ENCODE measurements at places on chromosomes 13 and 19.
A peak's percentile ranks its signal among the peaks of the same experiment; 100 is the strongest.

- no peak for DNase-seq
Observed at GRCh38 chr19:58319241-58319640, 7.6 kb upstream of the ZSCAN22 start.

DNA sequence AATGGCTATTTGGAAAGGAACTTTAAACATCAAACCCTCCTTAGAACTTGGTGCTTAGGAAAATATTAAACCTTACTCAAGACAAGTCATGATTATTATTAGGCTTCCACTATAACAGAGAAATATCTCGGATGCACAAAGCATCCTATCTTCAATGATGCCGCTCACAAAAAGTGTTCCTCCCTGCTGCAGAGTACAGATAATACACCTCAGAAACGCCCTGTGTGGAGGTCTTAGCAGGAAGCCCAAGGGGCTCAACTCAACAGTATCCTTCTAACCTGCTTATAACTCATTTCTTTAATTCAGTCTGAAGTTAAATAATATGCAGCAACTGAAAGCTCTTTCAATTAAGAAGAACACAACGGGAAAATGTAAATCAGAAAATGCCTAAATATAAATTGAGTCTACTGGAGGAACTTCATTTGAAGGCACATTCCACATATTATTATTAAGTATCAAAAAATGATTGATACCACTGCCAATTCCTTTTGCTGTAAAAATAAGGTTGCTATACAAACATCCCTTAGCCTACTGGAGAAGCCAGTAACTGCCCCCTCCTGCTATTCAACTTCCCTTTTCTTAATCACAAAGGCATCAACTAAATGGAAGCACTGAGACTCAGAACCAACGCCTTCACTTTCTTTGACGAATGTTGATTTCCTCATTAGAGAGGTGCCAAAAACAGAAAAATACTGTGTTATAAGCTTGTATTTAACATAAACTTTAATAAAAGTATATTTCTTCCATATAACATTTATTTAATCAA is 12.0 kb downstream of the ELF1 start:
- DNase-seq: peak; percentile 57

GRCh38 chr13:99446242-99446641 is 55.0 kb upstream of the TM9SF2 start:
- DNase-seq: no peak

- DNase-seq: no peak
Observed at GRCh38 chr13:27474751-27475268, 24.4 kb upstream of the MTIF3 start.

DNA sequence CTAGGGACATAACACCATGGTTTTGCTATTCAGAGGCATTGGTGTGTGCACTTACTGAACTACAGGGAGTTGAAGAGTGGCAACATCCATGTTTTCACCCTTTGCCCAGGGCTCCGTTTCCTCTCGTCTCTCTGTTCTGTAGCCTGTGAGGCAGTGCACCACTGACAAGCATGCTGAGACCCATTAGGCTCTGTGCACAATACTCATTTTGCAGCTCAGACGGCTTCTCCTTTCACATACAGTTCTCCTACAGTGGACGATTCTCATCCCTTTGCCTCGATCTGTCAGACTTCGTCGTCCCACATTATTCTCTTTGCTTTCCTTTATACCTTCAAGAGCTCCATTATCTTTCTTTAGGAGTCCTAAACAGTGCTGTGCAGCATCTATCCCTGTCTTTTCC is 403.7 kb downstream of the MYO16 start:
- no peak for DNase-seq

GRCh38 chr19:45187421-45188100 is 9.0 kb downstream of the BLOC1S3 start:
- DNase-seq: peak; percentile 69

GRCh38 chr13:40069173-40070044 is 413.9 kb downstream of the COG6 start:
- DNase-seq: peak; percentile 64

GRCh38 chr13:51958217-51958547 is 53.1 kb downstream of the ATP7B start:
- no peak for DNase-seq

DNA sequence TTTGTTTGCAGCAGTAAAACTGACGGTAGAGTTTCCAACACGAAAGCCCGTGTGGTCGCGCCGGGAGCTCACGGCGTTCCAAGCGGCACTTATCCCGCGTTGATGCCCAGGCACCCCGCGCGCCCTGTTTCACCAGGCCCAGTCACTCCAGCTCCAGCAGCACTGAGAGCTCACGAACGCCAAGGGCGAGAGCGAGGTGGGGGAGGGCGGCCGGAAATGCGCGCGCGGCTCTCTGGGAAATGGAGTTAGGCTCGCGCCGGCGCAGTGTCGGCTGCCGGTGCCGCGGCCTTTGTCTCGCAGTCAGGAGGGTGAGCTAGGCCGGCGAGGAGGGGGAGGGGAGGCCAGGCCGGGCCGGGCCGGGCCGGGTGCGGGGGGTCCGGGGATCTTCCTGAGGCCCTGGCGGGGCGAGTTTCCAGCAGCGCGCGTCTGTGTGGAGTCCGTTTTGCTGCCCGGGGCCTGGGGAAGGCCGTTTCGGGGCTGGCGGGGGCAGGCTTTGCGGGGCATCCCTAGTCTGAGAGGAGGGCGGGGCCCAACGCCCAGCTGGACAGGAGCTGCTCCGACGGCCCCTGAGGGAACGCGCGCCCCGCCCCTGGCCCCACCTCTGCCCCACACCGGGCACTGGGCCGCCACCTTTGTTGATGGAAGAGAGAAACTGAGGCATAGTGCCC is at the start of gene ZNF135:
ZNF135 (plus strand) TSS at position 280 of the 668 bp plus-strand sequence. CDS start 721 bp downstream, outside the sequence.
- DNase-seq: no peak

All from hematopoietic multipotent progenitor cell (in vitro differentiated cells).